Left ventricle myocardium superior (tissue), 1 donor: ENCODE measurements at places on chromosomes 7 and 10. TPM values are rescaled to one million over a fixed set of nuclear protein-coding genes. Genes with fewer than 3 reads are reported as not detected.

- DNase-seq: no peak
Measured at GRCh38 chr10:68655620-68656126, 65.4 kb upstream of the CCAR1 start.

GRCh38 chr10:30722956-30723620, 93.5 kb upstream of the LYZL2 start:
- DNase-seq: no peak

GRCh38 chr10:30282221-30282620, 66.9 kb downstream of the MTPAP start:
- no peak for DNase-seq

The CCDC146 gene
- 11.0 TPM for total RNA-seq

The GLCCI1 gene
- 8.6 TPM for total RNA-seq

GRCh38 chr10:13681528-13681927, 94.8 kb downstream of the PRPF18 start:
- no peak for DNase-seq
